ENCODE measurements at places on chromosomes 6 and 20.
A peak's percentile ranks its signal among the peaks of the same experiment; 100 is the strongest.

- no peak for DNase-seq
These were observed 40.3 kb downstream of the MTHFD1L start for GRCh38 chr6:150905769-150906168.

- DNase-seq = no peak
These were observed 17.6 kb upstream of the NUP153 start for GRCh38 chr6:17724341-17724740.

- DNase-seq = no peak
These were observed 39.6 kb downstream of the ILRUN start for GRCh38 chr6:34657037-34657306.

DNA sequence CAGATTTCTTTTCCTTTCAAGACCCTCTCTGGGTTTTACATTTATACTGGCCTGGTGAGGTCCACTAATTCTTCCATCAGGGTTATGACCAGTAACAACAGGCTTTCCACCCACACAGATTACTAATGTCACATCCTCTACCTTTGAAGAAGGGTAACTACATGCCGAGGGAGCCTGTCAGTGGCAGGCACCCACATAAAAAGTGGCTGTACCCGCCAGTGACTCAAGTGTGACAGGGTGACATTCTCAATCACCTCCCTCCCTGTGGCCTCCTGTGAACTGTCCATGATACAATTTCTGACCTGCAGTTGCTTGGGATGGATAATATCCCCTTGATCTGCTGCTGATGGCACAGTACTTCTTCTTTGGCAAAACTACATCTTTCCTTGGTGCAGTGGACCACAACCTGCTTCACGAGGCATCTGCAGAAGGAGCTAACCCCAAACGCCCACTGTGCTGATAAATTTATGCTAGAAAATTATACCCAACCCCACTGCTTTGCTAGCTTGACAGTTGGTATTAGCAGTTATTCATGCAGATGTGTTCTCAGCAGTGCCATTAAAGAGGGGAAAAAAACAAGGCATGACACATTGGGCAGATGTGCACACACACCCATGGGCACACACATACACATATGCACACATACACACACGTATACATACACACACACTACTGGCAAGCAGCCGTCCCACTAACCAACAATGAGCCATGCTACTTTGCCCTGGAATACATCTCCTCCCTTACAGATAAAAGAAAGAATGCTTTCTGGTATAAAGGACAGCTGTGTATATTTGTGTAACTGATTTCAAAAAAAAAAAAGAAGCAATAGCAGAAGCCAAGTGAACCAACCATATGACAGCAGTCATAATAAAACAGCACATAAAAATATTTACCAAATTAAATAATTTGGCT is 20.8 kb downstream of the GFOD1 start:
- DNase-seq = no peak

DNA sequence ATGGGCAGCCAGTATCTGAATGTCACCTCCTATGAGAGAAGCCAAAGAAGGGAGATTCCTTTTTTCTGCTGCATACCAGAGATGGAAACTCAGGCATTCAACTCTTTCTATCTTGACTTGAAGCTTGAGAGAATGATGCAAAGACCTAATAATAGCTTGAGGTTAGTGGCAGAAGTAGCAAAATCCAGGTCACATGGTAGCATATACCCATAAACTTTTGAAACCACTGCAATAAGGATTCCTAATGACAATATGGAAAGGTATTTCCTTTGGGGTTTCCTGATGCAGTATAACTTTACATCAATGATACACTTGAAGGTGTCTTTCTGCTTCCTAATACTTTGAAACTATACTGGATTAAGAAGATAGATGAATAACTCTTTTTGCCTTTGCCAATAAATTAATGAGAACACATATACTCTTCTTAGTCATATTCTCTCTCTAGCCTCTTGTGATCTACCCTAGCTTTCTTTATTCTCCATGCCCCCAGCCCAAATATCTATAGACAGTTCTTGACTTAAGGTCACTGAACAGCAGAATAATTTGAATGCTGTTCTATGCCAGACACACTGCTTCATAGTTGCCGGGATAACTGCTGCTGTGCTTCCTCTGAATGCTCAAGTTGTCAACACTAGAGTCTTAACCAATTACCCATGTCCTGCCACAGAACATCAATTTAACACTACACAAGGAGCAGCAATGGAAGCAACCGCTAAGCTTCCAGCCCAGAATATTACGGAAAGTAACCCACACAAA is 155.5 kb upstream of the SIM1 start:
- no peak for DNase-seq

DNA sequence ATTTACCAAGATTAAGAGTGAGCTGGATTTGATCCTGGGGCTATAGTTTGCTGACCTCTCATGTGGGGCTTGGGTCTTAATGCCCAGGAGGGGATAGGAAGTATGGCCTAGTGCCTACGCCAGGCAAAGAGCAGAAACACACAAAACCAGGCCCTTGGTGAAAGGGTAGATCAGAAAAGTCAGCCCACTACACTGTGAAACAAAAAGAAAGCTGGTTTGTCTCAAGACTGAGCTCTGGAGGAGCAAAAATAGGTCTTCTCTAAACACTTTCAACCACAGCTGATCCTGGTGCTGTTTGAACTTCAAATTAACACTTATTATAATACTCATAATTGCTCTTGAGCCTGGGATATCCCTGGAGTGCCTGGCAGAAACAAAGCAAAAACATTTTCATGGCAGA is 75.1 kb upstream of the MAP7 start:
- no peak for DNase-seq

DNA sequence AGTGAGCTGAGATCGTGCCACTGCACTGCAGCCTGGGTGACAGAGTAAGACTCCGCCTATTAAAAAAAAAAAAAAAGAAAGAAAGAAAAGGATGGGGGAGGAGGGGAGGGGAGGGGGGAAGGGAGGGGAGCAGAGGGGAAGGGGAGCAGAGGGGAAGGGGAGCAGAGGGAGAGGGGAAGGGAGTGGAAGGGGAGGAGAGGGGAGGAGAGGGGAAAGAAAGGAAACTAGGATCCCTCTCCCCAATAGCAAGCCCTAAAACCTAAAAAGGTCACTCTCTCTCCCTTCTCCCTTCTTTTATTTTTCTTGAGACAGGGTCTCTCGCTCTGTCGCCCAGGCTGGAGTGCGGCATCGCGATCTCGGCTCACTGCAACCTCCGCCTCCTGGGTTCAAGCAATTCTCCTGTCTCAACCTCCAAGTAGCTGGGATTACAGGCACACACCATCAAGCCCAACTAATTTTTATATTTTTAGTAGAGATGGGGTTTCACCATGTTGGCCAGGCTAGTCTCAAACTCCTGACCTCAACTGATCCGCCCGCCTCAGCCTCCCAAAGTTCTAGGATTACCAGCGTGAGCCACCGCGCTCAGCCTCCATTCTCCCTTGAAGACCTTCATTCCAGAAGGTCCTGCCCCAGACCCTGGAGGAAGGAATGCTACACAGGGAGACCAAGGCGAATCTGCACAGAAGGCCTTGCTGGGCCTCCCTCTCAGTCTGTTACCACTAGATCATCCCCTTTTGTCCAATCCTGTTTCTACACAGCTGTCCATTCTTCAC is 45.8 kb upstream of the PIM1 start:
- DNase-seq = no peak

DNA sequence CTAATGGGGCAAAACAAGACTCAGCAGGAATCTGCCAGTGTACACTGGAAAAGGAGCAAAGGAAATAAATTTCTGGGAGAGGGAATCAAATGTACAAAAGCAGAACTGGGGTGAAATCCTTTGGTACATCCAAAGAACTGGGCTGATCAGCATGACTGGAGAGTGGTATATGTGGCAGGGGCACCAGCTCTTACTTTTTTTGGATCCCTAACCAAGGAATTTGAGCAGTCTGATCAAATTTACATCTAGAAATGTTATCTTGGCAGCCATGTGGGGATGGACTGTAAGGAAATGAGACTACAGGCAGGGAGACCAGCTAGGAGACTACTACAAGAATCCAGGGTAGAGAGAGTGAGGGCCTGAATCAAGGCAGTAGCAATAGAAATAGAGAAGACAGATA is 1.2 kb upstream of the ZSCAN31 start:
- DNase-seq = no peak

GRCh38 chr20:1357921-1358671 is 29.2 kb upstream of the SDCBP2 start:
- no peak for DNase-seq

DNA sequence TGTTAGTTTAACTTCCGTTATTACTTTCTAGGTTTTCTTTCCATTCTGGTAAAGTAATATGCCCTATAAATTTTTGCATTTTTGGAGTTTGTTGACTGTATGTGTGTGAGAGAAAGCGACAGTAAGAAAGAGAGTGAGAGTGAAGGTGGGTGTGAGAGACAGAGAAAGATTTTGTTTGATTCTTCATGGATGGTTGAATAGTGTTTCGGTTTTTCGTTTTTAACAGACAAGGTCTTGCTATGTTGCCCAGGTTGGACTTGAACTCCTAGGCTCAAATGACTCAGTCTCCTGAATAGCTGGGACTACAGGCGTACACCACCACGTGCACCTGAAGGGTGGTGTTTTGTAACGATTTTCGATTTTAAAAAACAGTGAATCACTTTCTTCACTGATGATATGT is 329.1 kb upstream of the RUNX2 start:
- DNase-seq = no peak

DNA sequence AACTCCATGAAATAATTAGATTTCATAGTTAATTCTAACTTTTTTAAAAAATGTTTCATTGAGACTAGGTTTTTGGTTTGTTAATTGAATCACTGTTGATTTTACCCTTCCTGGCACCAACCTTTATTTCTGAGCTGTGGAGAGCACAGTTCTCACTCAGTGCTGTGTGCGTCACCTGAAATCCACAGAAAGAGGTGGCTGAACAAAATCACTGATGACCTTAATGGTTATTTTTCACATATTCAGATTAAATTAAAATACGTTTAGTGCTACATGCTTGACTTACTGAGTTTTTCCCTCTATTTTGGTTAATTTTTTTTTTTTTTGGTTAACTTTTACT is 89.4 kb downstream of the SLC16A10 start:
- no peak for DNase-seq

GRCh38 chr6:95784019-95784418 is 206.7 kb downstream of the MANEA start:
- DNase-seq = no peak

DNA sequence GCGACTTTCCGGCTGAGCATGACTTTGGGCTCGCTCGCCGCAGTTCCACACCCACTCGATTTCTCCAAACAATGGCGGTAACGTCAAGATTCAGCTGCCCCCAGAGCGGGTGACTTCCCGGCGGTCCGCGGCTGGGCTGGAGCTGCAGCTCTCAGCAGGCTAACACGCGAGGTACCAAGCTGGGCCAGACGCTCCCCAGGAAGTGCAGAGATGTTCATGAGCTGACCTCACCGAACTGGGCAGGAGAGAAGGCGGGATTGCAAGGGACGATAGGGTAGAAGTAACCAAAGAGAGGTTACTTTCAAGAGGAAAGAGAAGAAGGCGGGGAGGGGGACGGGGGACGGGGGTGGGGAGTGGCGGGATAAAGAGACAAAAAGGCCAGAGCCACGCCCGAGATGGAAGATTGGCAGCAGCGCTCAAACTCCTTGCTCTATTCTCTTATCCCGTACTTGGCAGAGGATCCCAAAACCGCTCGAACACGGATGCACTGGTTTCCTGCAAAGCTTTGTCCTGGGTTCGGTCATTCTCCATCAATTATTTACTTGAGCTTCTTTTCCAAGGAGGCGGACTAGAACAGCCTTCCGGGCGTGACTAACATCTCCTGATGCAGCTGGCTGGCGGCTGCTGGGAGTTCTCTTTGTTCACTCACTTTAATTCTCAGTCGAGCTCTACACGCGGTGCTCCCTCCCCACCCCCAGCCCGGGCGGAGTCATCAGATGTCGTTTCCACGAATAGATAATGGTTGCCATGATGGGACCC is at the start of gene MTCL3:
Gene MTCL3 (minus strand): TSS at position 626 of the 759 bp plus-strand sequence.
- DNase-seq = peak; percentile 66

GRCh38 chr6:140586426-140587061 is 1212.1 kb upstream of the CITED2 start:
- no peak for DNase-seq

DNA sequence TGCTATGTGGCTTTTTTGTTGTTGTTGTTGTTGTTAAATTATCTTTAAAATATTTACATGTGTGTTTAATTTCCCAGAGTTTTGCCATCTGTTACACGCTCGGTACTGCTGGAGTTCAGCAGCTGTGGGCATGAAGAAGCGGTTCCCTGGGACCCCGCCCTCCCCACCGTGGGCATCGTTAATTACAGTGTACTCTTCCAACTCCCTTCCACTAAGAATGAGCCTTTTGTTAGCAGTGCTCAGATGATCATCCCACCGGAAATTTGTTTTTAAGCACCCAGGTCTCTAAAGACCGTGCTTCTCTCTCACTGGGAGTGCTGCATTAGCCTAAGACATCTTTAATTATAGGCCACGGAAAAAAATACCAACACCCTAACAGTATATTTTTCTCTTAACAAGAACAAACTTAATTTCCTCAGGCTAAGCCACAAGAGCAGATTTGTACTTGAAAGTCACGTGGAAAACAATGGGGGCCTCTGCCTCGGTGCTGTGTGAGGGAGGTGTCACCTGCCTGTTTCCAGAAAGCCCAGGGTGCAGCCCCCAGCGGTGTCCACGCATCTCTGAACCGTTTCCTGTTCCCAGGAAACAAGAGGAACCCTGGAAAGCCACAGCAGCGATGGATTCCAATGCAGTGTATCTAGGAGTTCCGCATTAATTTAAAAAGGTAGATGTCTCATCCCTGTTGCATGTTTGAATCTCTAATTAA is 113.3 kb upstream of the FRMD1 start:
- DNase-seq = peak; percentile 25

DNA sequence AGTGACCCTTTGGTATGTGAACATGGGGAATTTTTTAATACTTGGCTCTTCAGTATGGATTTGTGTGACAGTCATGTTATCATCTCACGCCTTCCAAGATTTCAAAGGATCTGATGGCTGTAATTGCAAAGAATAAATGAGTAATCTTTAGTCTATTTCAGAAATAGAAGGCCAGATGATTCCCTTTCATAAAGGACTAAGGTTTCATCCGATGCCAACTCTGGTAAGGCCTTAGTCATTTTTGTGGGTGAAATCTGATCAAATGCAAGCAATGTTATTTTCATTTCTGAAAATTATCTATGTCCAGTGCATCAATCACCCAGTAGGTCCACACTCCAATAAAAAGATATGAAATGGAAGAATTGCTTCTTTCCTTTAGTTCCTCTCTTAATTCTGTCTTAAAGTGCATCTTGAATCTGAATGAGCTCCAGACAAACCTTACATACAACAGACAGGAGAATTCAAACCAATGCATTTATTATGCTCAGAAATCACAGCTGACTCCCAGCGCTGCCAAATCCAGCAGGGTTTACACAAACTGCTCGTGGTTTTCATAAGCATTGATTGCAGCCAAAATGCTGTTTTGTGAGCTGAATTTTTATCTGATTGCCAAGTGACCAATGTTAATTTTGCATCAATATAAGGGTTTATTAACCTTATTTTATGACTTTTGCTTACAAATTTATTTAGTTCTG is 565.2 kb upstream of the MARCKS start:
- DNase-seq = no peak

- no peak for DNase-seq
These were observed 107.7 kb upstream of the PRND start for GRCh38 chr20:4613718-4614620.

- DNase-seq = no peak
These were observed 437.1 kb downstream of the GRIK2 start for GRCh38 chr6:101830501-101831031.

GRCh38 chr20:25328954-25329498 is 61.6 kb downstream of the ABHD12 start:
- DNase-seq = no peak

- no peak for DNase-seq
These were observed 52.5 kb downstream of the SSR1 start for GRCh38 chr6:7260291-7261031.
